ENCODE measurements at places on chromosomes 13 and 19.

- no peak for DNase-seq
Observed at GRCh38 chr13:97148894-97149293, 73.2 kb upstream of the MBNL2 start.

DNA sequence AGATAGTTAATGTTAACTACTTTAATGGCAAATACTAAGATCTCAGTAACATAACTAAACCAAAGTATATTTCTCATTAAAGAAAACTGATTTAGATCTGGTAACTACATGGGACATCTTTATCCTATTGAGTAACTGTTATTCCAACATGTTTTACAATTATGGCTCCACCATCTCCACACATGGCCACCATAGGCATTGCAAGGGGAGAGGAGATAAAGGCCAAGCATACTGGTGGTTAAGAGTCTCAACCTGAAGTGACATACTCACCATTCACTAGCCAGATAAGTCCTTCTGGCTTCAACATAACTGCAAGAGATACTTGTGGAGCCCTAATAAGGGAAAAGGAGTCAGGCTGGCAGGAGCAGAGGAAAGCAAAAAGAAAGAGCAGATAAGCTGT is 1586.4 kb upstream of the SPRY2 start:
- DNase-seq, result no peak

DNA sequence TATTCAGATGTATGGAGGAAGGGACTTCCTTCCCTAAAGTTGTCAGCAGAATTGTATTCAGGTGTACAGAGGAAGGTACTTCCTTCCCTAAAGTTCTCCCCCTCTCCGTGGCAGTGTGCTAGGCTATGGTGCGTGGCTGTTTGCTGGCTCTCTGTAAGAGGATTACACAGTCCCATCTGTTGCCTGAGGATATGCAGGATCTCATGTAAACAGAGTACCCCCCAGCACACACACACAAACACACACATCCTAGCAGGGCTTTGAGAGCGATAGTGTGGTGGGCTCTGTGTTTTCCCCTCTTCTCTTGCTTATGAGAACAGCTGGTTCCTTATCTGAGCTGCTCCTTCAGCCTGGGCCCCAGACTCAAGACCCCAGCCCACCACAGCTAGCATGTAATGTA is 10.3 kb downstream of the NEK5 start:
- no peak for DNase-seq

DNA sequence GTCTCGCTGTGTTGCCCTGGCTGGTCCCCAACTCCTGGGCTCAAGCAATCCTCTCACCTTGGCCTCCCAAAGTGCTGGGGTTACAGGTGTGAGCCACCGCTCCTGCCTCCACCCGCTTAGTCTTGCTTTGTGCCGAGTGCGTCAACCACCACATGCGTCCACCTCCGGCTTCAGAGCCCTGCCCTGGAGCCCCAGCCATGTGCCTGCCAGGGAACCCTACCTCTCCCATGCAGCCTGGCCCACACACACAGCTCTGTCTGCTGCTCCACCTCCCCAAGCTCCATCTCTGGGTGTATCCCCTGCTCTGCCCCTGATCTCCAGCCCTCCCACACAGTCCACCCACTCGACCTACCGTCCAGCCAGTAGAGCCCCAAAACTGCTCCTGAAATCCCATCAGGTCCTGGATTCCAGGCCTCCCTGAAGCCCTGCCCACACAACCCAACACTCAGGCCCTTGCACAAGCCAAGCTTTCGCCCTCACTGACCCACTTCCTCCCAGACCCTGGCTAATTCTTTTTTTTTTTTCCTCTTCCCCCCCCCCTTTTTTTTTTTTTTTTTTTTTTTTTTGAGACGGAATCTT is 9.6 kb downstream of the CYP2F1 start:
- DNase-seq, result no peak

DNA sequence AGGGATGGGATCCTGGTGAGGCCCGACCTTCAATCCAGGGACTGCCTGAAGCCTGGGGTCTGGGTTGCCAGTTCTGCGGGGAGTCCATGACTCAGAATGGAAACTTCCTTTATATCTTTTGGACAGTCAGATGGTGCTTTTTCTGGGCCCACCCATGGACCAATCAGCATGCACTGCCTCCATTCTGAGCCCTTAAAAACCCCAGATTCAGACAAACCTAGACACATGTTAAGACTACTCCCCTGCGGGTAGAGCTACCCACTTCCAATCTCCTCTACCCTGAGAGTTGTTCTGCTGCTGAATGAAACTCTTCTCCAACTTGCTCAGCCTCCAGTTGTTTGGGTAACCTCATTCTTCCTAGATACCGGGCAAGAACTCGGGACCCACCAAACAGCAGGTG is 1315.2 kb upstream of the MIR17HG start:
- DNase-seq, result no peak

- no peak for DNase-seq
Observed at GRCh38 chr13:71546881-71547280, 320.1 kb downstream of the DACH1 start.

DNA sequence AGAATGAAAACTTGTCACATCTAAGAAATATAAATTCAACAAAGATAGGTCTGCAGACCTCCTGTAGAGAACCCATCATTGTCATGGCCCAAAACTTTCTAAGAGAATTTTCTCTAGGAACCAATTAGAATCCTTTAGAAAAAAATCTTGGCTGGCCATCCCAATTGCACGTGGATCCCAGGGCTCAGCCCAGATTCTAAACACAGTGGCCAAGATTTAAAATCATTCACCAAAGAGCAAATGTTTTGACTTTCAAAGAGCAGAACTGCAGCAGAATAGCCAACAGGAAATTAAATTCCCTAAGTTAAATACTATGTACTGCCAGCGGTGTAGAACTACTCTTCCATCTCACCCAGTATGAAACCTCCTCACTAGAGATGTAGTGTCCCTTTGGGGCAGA is 21.3 kb downstream of the IPO5 start:
- DNase-seq, result no peak

- DNase-seq, result no peak
Observed at GRCh38 chr19:40954573-40954972, 36.5 kb upstream of the CYP2B6 start.

DNA sequence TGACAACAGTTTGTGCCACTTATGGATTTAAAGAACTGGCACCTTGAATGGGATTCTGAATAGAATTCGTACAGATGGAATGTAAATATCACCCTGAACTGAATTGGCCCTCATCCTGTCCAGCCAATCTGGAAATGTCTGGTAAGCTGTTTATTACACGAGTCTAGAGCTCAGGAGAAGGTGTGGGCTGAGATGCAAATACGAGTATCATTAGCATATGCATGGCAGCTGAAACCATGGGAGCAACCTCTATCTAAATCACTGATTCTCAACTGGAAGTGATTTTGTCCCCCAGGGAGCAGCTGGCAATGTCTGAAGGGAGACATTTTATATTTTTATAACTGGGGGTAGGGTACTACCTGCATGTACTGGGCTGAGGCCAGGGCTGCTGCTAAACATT is 15.6 kb upstream of the VWA8 start:
- no peak for DNase-seq

DNA sequence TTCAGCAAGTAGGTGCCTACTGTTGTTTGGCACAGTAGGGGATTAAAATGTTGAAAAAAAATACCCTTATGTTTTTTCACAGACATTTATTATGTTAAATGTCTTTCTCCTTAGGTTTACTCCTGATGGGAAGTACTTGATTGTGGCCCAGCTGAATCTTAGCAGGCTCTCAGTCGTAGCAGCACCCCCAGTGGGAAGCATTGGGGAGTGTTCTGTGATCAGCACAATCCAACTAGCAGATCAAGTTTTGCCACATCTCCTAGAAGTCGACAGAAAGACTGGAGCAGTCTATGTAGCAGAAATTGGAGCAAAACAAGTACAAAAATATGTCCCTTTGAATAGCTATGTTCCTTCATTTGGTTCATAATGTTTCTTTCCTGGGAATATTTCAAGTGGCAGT is 9.3 kb downstream of the NHLRC3 start:
- no peak for DNase-seq

DNA sequence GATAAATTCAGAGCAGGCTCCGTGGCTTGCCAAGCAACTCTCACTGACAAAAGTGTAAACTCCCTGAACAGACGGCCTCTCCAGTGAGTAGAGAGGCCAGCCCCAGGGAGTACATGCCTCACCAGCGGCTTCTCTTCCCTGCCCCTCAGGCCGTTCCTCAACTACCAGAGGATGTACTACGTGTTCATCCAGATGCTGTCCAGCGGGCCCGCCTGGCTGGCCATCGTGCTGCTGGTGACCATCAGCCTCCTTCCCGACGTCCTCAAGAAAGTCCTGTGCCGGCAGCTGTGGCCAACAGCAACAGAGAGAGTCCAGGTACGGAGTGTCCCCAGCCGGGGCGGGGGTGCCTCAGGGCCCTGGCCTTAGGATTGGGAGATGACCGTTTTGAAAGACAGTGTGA is 93.4 kb upstream of the MCF2L start:
- no peak for DNase-seq

DNA sequence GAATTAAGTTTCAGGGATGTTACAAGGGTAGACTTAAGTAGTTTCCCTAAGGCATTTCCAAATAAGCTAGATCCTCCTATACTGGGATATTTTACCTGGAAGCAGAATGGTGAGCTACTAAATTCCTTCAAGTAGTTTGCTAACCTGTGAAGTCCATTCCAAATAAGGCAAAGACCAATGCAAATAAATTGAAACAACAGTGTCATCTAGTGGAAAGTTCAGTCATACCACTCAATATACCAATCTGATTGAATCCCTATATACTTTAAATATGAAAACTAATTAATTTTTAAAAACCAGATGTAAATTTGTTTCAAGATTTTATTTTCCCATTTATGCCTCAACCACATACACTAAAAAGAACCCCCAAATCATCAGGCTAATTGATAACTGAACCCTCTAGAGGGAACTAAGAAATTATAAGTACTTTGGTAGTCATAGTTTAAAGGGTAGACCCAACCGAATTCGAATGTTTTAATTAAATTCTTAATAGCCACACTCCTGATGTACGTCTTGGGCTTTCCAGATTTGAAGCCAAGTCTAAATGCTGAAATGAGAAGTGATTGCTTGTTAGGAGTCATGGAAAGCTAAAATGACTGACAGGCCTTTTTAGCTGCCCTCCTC is 223.7 kb downstream of the TBC1D4 start:
- DNase-seq, result no peak

DNA sequence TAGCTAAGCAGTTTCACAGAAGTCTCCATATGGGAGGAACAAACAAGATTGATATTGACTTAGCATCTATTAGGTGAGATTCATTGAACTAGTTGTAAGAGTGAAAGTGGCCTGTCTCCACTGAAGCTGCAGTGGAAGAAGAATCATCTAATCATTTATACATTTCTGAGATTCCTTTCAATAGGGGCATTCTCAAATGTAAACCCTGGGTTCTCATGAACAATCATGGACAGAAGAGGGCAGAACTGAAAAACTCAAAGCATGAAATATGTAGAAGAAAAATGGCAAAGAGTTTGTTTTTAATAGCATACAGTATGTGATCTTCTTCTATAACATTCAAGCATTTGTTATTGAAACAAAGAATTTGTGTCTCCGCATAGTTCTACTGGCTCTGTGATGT is 17.6 kb upstream of the POSTN start:
- no peak for DNase-seq

GRCh38 chr13:101397742-101398141 is 18.6 kb downstream of the NALCN start:
- no peak for DNase-seq

DNA sequence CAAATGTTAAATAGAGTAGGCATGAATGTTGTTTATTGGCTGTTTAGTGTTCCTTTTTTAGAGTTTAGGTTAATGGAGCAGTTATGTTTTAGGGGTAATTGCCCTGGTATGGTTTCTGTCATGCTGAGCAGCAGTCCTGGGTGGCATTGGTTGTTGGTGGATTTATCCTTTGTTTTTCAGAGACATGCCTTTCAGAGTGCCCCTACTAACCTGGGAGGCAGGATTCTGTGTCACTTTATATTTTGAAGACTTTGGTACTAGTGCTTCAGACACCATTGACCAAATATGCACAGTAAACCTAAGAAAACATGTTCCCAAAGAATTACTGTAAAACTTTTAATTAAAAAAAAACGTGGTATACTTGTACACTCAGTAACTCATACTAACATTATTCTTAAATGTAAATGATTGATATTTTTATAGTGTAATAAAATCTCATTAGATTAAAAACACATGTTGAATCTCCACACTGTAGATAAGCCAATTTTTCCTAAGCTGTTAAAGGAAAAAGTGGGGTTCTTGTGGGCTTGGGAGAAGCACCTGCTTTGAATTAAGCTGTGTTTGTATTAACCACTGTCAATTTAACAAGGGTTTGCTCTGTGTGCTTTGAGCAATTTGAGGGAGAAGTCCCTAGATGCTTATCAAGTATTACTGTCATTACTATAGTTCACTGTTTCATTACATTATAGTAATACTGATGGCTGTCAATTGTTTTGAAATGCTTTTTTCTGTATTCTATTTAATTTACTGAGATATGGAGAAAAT is 133.2 kb downstream of the LMO7 start:
- no peak for DNase-seq

DNA sequence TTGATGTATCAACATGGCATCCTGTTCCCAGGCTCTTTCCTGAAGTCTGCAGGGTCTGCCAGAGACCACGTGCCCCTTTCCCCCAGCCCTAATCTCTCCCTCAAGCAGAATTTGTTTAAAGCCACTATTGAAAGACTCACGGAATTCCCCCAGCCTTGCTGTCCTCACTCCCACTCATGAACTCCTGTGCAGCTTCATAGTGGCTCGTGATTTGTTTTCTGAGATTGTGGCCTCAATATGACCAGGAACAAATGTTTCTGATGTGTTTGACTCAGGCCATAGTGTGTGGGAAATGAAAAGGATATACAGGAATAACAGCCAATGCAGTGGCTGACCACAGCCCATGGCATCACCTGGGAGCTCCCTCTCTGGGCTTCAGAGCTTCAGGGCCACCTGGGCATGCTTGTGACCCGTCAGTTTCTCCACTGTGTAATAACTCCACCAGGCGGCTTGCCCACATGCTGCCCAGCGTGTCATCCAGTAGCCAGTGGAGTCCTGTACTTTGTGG is 8.1 kb upstream of the SERPINE3 start:
- no peak for DNase-seq

DNA sequence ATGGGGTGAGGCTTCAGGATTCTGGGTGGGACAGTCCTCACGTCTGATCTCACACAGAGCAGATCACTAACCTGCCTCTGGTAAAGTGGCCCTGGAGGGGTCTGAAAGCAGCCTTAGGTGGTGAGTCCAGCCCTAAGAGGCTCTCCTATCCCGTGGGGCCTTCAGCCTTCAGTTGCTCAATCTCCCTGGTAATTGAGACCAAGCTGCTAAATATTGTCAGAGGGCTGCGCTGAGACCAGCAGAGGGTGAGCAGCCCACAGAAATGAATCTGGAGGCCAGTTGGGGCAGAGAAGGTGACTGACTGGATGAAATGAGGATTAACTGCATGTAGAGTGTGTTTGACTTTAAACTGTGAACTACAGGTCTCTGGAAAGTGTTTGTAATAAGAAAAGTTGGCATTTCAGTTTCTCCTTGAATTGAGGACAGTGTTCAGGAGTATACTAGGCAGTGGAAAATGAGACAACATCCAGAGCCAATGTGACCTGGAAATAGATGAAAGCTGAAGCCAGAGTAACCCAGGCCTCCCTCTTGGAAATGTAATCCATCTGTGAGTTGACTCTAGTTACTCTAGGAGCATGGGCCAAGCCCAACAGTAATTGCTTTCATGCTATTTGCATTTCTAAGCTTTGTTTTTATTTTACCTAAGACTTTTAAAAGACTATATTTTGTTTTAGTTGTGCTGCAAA is 14.3 kb upstream of the HSPH1 start:
- DNase-seq, result no peak
